Upper lobe of left lung (tissue), 6 donors: ENCODE measurements at places on chromosomes 7 and 10.

- DNase-seq = no peak
Measured at GRCh38 chr10:13236638-13237037, 2.5 kb upstream of the UCMA start.

DNA sequence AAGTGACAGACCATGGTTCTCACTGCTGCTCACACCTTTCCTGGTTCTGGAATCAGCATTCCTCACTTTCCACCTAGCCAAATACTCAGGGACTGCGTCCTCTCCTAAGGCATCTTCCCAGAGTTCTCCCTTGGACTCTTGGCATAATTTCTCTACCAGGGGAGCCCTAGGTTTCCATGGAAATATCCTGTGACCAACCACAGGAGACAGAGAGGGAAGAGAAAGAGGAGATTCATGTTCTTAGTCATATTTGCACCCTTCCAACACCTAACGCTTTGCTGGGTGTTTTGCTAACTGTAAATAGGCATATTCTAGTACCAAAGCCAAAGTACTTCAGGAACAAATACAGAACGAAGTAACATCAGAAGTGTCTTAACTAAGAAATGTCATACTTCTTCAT is 28.6 kb downstream of the DENND11 start:
- DNase-seq = no peak

- DNase-seq = peak; percentile 51
Measured at GRCh38 chr7:158285383-158285770, 302.2 kb downstream of the PTPRN2 start.

GRCh38 chr10:79627075-79627474 is 16.3 kb downstream of the SFTPA1 start:
- DNase-seq = no peak

GRCh38 chr10:132593389-132593788 is 55.8 kb downstream of the INPP5A start:
- DNase-seq = no peak

DNA sequence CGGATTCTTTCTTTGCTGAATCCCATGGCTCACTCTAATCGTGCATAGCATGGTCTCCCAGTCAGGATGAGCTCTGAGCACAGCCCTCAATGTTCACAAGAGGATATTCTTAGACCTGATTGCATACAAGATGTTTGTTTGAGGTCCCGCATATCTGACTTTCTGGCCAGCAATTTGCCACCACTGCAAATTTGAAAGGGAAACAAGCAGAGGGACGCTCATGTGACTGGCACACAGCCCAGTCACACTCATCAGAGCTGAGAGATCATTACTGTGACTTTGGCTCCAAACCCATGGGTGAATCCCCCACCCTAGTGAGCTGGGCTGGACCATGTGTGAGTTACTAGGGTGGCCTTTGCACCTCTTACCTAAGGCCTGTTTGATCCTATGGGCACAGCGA is 9.9 kb downstream of the TAS2R41 start:
- peak; percentile 66 for DNase-seq

- no peak for DNase-seq
Measured at GRCh38 chr7:133936074-133936473, 191.1 kb upstream of the LRGUK start.

- no peak for DNase-seq
Measured at GRCh38 chr7:121015560-121015959, 27.0 kb downstream of the CPED1 start.
